Stimulated activated CD8-positive, alpha-beta memory T cell treated with anti-CD3 and anti-CD28 coated beads, Interleukin-7, amount 100 ng/mL, for 1 hour (primary cell): ENCODE measurements at places on chromosomes 13 and 19.

DNA sequence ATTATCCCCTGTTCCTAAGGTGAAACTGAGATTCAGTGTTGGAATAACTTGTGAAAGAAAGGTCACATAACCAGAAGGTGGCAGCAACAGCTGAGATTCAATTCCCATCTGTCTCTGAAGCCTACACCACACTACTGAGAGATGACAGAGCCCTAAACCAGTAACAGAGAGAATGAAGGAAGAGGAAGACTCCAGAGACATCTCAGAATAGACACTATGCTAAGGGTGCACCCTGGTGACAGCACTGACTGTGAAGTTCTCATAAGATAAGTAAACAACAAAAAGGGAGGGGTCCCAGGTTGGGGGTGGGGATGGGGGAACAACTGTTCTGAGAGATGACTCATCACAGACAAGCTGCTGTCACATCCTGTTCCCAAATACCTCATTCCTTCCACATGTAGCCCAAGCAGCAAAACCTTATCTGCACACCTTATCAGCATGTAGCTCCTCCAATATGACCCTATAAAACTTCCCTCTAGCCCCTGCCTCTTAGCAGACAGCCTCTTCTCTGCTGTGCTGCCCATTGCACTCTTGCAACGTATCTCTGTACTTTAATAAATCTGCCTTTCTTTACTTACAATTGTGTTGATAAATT lies 46.5 kb downstream of the UTP14C start:
- DNase-seq = no peak

- DNase-seq = no peak
Measured at GRCh38 chr13:98147521-98147920, 4.6 kb downstream of the FARP1 start.

- no peak for DNase-seq
Measured at GRCh38 chr13:97256343-97256783, 34.2 kb downstream of the MBNL2 start.

DNA sequence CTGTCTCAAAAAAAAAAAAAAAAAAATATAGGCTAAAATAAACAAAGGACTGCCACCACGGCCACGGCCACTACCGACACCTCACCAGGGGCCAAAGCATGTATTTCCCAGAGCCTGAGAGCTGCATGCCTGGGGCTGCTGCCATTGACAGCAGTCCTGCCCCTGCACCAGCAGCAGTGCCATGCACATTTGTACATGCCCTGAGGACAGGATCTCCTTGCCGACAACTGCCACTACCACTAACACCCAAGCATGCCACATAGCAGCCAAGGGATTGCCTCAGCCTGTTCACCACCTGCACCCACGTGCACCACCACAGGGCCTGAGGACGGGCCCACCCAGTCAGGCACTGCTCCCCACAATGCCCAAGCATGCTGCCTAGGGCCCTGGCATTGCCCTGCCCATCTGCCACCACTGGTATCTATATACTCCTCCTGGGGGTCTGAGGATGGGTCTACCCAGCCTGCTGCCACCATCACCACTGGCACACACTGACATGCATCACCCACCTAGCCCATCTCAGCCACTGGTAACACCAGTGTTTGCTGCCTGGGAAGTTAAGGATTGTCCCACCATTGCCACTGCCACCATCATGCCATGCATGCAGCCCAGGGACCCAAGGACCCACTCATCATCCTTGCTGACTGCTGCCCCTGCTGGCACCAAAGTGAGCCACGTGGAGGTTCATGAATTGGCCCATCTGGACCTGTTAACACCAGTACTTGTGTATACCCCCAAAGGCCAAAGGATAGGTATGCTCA lies 10.6 kb upstream of the NUP62 start:
- DNase-seq = no peak

GRCh38 chr19:17281391-17282304 lies at the start of gene ANKLE1:
Gene ANKLE1, plus strand, starts transcription at chr19:17281901. Its CDS starts 20 bp downstream, at chr19:17281921.
- no peak for DNase-seq

- DNase-seq = no peak
Measured at GRCh38 chr13:35165205-35165604, 223.1 kb downstream of the NBEA start.

DNA sequence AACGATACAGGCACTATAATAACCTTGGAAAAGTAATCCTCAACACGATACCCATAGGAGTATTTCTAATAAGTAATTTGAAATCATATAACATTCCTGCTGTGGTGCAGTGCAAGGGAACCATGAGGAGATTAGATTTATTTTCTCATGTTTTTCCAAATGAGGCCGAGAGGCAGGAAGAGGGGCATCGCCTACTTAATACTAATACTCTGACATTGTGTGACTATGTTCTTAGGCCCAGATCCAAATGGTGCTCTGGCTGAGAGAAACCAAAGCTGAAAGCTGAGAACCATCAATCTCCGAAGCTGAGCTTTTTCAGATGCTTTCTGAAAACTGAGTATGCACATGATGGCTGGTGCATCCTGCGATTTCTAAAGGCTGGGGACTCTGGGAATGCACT lies 248.0 kb upstream of the MAB21L1 start:
- DNase-seq = no peak

DNA sequence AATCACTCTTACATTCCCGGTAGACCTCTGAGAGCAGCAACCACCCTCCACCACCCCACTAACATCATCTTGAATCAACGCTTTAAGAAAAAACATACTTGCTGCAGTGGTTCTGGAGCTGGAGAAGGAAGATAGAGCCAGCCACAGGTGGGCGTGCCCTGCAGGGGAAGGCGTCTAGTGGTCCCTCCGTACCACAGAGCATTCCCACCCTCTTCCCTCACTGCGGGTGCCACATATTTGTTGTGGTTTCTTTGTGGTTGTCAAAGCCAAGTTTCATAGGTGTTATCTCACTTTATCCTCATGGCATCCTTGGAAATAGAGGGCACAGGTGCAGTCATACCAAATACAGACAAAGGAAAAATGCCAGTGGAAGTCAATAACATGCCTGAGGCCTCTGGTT lies 22.2 kb downstream of the COL4A2 start:
- DNase-seq = no peak

DNA sequence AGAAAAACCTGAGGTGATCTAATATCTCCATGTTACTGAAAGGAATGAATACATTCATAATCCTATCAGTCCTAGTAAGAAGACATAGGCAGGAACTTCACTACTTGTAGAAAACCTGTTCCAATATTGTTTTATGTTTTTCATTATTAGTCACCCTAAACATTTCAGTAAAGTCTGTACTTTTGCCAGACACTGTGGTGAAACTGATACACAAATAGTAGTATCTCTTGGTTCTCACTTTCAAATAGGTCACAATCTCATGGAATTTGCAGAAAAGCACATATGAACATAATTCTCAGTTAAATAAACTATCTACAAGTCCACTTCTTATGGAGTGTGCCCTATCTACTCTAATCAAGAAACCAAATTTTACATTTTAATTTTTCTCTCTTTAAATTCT lies 88.3 kb upstream of the PCDH9 start:
- no peak for DNase-seq

GRCh38 chr13:42396901-42397655 lies 125.1 kb downstream of the AKAP11 start:
- DNase-seq = no peak

DNA sequence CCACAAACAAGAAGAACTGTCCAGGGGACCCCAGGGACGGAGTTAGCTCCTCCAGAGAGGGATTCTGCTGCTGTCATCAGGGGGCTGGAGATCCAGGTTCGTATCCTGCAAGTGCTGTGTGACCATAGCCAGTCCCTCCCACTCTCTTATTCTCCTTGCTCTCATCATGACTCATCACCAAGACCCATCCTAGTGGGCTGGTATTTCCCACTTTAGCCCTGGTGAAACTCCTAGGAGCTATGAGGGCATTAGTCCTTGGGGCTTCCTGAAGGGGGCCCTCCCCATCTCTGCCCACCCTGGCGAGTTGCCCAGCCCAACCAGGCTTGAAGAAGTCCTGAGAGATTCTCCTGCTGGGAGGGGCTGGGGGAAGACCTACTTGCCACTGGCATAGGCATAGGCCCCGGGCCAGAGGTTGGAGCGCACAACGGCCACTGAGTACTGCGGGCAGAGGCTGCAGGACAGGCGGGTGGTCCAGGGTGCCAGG lies 7.5 kb upstream of the DMWD start:
- no peak for DNase-seq

GRCh38 chr13:42617221-42617620 lies 43.3 kb downstream of the TNFSF11 start:
- DNase-seq = no peak

DNA sequence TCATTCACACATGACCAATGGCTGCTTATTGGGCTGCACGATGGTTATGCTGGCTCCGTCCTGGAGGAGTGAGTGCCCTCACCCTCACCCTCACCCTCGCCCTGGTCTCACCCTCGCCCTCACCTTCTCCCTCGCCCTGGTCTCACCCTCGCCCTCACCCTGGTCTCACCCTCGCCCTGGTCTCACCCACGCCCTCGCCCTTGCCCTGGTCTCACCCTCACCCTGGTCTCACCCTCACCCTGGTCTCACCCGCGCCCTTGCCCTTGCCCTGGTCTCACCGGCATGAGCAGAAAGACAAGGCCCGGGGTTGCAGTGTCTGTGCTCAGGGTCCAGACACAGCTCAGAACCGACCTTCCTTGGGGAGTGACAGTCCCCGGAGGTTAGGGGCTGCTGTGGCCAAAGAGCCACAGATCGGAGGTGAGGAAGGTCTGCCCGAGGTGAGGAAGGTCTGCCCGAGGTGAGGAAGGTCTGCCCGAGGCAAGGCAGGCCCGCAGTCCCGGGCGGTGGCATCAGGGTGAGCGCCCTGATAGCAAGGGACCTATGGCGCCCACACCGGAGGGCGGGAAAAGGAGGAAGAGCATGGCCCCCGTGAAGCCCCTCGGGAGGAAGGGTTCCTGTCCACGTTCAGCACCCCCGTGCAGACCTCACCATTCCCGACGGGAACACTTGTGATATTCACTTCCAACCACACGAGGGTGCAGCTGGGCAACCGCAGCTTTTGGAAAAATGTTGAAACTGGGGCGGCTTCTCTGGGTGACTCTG lies 65.6 kb downstream of the MCF2L start:
- DNase-seq = no peak

DNA sequence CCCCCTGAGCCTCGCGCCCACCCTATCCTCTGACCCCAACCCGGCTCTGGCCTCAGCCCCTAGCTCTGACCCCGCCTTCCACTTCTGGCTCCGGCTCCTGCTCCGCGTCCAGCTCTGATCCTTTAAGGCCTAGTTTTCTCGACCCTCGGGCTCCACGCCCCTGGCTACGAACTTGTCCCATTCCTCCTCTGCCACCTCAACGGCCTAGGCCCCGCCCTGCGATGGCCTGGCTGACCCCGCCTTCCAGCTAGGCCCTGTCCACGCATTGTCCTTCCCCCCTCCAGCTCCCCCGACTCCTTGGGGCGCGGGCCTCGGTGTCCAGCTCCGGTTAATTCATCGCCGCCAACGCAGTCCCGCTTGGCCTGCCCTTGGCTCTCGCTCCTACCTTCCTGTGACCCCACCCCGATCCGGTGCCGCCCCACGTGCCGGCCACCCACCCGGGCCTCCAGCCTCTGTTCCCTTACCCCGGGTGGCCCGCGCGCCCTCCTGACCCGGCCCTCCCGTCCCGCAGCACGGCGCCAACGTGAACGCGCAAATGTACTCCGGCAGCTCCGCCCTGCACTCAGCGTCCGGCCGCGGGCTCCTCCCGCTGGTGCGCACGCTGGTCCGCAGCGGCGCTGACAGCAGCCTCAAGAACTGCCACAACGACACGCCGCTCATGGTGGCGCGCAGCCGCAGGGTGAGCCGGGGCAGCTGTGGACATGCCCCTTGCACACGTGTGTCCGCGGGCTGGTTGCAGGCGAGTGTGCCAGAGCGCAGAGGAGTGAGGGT lies 9.4 kb downstream of the BCL3 start:
- no peak for DNase-seq

- no peak for DNase-seq
Measured at GRCh38 chr13:109998684-109999533, 212.5 kb upstream of the IRS2 start.

DNA sequence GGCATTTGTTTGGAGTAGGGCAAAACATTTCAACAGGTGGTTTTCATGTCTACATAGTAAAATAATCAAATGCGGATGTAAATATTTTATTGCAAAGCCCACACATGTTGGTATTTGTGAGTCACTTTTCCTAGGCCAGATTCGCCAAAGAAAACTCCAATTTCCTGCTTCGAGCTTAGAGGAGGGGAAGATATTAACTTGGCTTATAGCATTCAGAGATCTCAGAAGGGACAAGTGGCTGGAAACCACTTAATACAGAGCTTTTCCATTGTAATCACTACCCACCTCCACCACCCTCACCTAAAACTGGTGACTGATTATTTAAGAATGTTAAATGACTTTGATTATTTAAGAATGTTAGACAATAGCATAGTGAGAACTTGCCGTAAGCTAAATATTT lies 530.6 kb upstream of the SPRY2 start:
- DNase-seq = no peak

DNA sequence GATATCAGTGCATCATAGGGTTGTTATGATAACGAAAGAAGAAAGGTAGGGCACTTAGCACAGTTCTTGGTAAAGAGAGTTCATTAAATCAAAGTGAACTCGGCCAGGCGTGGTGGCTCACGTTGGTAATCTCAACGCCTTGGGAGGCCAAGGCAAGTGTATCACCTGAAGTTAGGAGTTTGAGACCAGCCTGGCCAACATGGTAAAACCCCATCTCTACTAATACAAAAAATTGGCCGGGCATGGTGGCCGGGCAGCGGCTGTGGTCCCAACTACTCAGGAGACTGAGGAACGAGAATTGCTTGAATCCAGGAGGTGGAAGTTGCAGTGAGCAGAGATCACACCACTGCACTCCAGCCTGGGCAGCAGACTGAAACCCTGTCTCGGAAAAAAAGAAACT lies 19.1 kb downstream of the PSPC1 start:
- no peak for DNase-seq

DNA sequence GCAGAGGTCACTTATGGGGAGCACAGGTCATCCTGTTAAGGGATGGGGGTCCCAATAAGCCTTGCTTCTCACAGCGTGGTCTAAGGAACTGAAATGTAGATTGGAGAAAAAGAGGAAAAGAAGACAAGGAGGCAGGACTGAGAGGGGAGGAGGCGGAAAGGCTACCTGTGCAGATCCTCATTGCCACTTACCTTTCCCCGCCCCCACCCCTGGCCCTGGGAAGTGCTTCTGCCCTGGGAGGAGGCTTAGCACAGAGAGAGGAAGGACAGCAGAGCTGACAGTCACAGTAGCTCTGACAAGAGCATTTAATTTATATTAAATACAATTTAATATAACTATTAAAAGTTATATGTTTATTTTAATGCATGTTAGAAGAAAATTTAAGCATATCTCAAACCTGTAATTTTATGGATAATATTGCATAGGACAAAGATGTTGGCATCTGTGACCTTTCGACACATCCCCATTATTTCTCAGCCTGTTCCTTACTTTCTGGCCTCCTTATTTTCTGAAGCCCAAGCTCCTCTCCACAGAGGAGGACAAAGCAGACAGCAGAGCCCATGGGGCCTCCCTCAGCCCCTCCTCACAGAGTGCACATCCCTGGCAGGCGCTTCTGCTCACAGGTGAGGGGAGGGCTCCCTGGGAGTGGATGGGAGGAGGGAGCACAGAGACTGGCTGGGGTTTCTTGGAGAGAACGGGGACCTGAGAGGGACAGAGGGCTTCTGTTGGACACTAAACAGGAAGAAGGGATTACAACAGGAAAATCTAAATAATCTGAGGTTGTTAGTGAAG lies 23.4 kb downstream of the CEACAM21 start:
- no peak for DNase-seq

GRCh38 chr19:4701557-4701956 lies 22.1 kb downstream of the DPP9 start:
- DNase-seq = no peak
